ENCODE measurements at places on chromosomes 1 and 21. TPM values are rescaled to one million over a fixed set of nuclear protein-coding genes. Genes with fewer than 3 reads are reported as not detected.
A peak's percentile ranks its signal among the peaks of the same experiment; 100 is the strongest.

GRCh38 chr1:49226758-49227157 is 450.1 kb upstream of the BEND5 start:
- no peaks in the 10 kb centered on the region for H3K27me3 ChIP-seq
- H3K4me1 ChIP-seq = no peaks in the 10 kb centered on the region
- DNase-seq = no peak
- no peak overlapping the region for H3K27ac ChIP-seq

ERG gene
- total RNA-seq = 20.9 TPM

COL11A1 gene
- not detected for total RNA-seq

- H3K4me3 ChIP-seq = no peak overlapping the region
- no peak for DNase-seq
- no peaks in the 10 kb centered on the region for H3K27me3 ChIP-seq
- no peak overlapping the region for H3K27ac ChIP-seq
- no peaks in the 10 kb centered on the region for H3K4me1 ChIP-seq
Measured at GRCh38 chr1:41072051-41072450, 50.5 kb upstream of the SLFNL1 start.

DNA sequence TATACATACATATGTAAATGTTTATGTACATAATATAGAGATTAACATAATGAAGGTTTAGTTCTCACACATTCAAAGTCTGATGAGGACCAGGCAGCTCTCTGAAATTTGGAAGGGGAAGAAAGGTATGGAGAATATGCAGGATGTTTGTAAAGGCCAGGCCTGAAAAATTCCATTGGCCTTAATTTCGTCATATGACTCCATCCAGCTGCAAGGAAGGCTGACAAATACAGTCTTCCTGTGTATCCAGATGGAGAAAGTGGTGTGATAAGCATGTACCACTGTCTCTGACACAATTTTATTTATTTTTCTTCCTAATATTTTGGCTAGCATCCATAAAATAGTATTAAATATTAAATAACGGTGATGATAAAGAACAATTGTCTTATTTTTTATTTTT is 6.3 kb upstream of the SGIP1 start:
- H3K4me1 ChIP-seq = peaks cover 5% of the 10 kb centered on the region
- H3K36me3 ChIP-seq = no peaks in the 10 kb centered on the region
- H3K4me3 ChIP-seq = no peak overlapping the region
- H3K27ac ChIP-seq = no peak overlapping the region
- DNase-seq = no peak

DNA sequence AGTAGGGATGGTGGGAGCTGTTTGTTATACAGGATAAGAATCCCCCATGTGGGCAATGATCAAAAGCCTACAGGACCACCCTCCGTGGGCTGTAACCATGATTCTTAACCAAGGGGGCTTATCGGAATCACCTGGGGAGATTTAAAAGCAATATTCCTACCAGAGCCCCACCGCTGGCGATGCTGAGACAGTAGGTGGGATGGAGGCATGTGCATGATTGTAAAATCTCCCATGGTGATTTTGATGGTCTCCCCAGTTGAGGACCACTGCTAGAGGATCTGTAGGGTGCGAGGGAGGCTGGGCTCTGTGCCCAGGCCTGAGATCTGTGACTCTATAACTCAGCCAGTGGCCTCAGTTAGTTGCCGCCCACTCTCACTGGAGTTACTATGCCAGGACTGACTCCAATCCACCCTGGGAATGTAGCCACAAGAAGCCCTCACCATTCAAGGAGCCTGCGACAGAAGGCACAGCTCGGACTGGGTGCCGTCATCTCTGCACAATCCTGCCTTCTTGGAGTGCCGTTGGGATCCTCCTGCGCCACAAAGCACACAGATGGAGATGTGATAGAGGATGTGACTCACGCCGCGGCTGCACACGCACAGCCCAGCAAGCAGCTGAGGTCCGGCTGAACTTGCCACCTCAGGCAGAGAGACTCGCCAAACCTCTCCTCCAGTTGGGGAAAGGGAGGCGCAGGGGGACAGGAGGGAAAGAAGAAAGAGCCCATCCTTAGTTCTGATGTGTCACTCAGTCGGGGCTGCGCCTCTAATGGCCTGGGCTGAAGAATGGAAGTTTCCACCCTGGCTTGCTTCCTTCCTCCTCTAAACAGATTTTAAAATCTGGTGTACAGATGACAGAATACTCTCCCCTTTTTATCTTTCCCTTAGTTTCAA is 26.5 kb downstream of the AKNAD1 start:
- DNase-seq = peak; percentile 95
- H3K27me3 ChIP-seq = no peaks in the 10 kb centered on the region
- H3K4me1 ChIP-seq = peaks cover 48% of the 10 kb centered on the region
- H3K4me3 ChIP-seq = peak overlapping the region; percentile 23

GRCh38 chr1:98398092-98398491 is 263.4 kb upstream of the SNX7 start:
- no peaks in the 10 kb centered on the region for H3K4me1 ChIP-seq
- no peaks in the 10 kb centered on the region for H3K36me3 ChIP-seq
- no peak overlapping the region for H3K27ac ChIP-seq
- no peaks in the 10 kb centered on the region for H3K27me3 ChIP-seq
- H3K4me3 ChIP-seq = no peak overlapping the region

GRCh38 chr21:31316488-31317169 is 27.4 kb downstream of the TIAM1 start:
- H3K27me3 ChIP-seq = no peaks in the 10 kb centered on the region
- no peaks in the 10 kb centered on the region for H3K4me1 ChIP-seq
- H3K36me3 ChIP-seq = no peaks in the 10 kb centered on the region
- H3K27ac ChIP-seq = no peak overlapping the region
- DNase-seq = no peak

GRCh38 chr1:76463849-76464248 is 389.3 kb downstream of the ST6GALNAC3 start:
- H3K4me1 ChIP-seq = no peaks in the 10 kb centered on the region
- no peak overlapping the region for H3K4me3 ChIP-seq
- H3K27me3 ChIP-seq = no peaks in the 10 kb centered on the region
- DNase-seq = no peak

- H3K27me3 ChIP-seq = no peaks in the 10 kb centered on the region
- H3K36me3 ChIP-seq = no peaks in the 10 kb centered on the region
- DNase-seq = no peak
- H3K27ac ChIP-seq = no peak overlapping the region
Measured at GRCh38 chr1:52880206-52880605, 37.6 kb downstream of the ZYG11A start.

KCNE1 gene
- 2.2 TPM for total RNA-seq

SORT1 gene
- total RNA-seq = 30.7 TPM

GRCh38 chr1:17405898-17406759 is 33.3 kb downstream of the RCC2 start:
- H3K4me3 ChIP-seq = no peak overlapping the region
- H3K27me3 ChIP-seq = no peaks in the 10 kb centered on the region
- no peak for DNase-seq
- H3K36me3 ChIP-seq = no peaks in the 10 kb centered on the region

TRMT13 gene
- 14.5 TPM for total RNA-seq

GRCh38 chr1:247115141-247115510 is 11.0 kb upstream of the ZNF669 start:
- DNase-seq = no peak
- H3K4me3 ChIP-seq = no peak overlapping the region
- H3K27me3 ChIP-seq = no peaks in the 10 kb centered on the region
- H3K4me1 ChIP-seq = peaks cover 22% of the 10 kb centered on the region
- no peak overlapping the region for H3K27ac ChIP-seq

- H3K27me3 ChIP-seq = no peaks in the 10 kb centered on the region
- no peaks in the 10 kb centered on the region for H3K36me3 ChIP-seq
- H3K4me1 ChIP-seq = no peaks in the 10 kb centered on the region
- H3K27ac ChIP-seq = no peak overlapping the region
Measured at GRCh38 chr1:108777839-108778238, 31.4 kb downstream of the STXBP3 start.

LYPD8 gene
- total RNA-seq = not detected

DNA sequence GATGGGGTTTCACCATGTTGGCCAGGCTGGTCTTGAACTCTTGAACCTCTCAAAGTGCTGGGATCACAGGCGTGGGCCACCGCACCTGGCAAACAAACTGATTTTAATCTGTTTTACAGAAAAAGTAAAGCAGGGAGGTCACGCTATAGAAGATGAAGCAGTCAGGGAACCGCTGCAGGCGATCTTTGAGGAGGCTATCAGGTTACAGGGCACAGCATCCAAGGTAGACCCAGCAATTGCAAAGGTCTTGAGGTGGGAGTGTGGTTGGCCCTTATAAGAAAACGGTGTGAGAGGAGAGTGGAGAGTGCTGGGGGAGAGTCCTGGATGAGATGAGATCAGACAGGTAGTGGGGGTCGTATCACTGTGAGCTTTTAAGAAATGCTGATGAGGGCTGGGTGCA is 2.6 kb upstream of the TMCO4 start:
- no peak overlapping the region for H3K27ac ChIP-seq
- no peak overlapping the region for H3K4me3 ChIP-seq
- no peaks in the 10 kb centered on the region for H3K27me3 ChIP-seq
- peaks cover 14% of the 10 kb centered on the region for H3K4me1 ChIP-seq
- no peaks in the 10 kb centered on the region for H3K36me3 ChIP-seq

DNA sequence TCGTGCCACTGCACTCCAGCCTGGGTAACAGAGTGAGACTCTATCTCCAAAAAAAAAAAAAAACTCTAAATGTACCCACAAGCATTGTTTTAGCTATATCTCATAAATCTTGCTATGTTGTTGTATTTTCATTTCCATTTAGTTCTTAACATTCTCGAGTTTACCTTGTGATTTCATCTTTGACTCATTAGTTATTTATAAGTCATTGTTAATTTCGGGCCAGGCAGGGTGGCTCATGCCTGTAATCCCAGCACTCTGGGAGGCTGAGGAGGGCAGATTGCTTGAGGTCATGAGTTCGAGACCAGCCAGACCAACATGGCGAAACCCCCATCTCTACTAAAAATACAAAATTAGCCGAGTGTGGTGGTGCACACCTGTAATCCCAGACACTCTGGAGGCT is 11.7 kb downstream of the HES2 start:
- DNase-seq = no peak
- no peak overlapping the region for H3K4me3 ChIP-seq
- H3K27me3 ChIP-seq = no peaks in the 10 kb centered on the region
- no peak overlapping the region for H3K27ac ChIP-seq
